ENCODE measurements at places on chromosomes 6 and 20.

GRCh38 chr6:35087361-35088280, 53.5 kb downstream of the TCP11 start:
- no peak for DNase-seq

GRCh38 chr6:6105472-6106036, 98.8 kb upstream of the NRN1 start:
- no peak for DNase-seq

DNA sequence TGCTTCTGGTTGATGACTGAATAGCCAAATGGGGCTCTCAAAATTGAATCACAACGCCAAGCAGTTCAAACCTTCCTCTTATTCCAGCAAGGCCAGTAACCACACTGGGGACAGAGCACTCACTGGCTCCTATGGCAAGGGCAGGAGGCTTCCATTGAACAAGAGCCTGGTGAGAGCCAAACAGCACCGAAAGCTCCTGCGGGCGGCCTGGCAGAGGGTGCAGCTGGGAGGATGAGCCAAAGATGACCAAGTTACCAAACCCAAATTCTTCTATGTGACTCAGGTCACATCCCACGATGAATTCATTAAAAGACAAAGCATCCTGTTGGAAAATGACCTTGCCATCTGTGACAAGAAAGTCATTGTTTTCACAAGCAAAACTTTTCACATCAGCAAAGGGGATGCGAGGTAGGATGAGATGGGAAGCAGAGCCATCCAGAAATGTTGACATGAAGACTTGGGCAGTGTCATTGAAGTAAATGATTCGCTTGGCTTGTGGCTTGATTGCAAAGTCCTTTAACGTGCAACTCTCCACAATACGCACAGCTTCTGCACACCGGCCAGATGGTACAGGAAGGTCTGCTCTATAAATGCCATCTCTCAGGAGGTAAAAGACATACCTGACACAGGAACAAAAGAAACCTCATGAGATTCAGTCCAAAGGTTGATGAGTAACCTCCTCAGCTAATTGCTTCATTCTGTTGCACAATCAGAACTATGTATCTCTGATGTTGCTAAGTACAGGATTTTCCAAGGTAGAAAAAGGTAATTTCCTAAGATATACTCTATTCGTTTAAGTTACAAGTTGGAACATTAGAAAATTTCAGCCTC, 36.3 kb downstream of the ROS1 start:
- DNase-seq = no peak

- no peak for DNase-seq
These were observed at the start of gene FNDC1 for GRCh38 chr6:159169193-159169555. Gene FNDC1 (plus strand): TSS chr6:159169400. CDS start chr6:159169597, 197 bp downstream.

- DNase-seq = no peak
These were observed 64.3 kb downstream of the ANKS1A start for GRCh38 chr6:34953061-34954025.

GRCh38 chr6:158816803-158817727, 2.1 kb downstream of the EZR start:
- peak; percentile 15 for DNase-seq

GRCh38 chr20:63846128-63846771, 15.0 kb upstream of the ABHD16B start:
- DNase-seq = no peak

DNA sequence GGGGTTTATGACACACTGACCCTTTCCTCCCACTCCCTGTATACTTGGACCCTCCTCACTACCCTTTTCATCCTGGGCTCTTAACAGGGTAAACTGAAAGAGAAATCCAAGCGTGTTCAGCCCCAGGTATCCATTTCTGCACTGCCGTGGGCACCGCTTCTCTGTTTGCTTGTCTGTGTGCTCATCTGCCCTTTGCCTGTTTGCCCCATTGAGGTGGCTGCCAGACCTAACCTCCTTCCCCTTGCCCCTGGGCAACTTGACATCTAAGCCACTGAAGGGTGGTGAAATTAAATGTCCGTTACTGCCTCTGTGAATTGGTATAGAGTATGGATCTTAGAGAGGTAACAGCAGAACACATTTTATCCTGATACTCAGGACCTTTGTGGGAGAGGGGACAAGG, 38.7 kb downstream of the ACSS2 start:
- no peak for DNase-seq

DNA sequence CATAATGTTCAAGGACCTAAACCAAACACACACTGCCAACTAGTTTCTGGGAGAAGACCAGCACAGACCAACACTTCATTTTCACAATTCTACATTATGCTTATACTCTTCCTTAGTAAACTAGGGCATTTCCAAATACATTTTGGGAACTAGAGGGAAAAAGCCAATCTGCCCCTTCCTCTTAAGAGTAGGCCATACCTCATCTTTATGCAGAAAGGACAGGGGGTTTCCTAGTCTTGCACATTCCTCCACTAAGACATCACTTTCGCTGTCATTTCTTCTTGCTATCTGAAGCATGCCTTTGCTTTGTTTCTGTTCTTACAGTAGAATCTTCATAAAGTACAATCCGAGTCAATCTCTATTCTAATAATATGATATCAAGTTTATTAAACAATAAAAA, 105.7 kb downstream of the SMLR1 start:
- DNase-seq = no peak

DNA sequence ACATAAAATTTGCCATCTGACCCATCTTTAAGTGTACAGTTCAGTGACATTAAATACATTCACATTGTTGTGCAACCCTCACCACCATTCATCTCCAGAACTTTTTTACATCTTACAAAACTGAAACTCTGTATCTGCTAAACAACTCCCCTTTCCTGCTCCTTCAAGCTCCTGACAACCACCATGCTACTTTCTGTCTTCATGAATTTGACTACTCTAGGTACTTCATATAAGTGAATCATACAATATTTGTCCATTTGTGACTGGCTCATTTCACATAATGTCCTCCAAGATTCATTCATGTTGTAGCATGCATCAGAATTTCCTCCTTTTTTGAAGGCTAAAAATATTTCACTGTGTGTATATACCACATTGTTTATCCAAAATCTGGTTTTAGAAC, 86.9 kb upstream of the SMLR1 start:
- DNase-seq = no peak

DNA sequence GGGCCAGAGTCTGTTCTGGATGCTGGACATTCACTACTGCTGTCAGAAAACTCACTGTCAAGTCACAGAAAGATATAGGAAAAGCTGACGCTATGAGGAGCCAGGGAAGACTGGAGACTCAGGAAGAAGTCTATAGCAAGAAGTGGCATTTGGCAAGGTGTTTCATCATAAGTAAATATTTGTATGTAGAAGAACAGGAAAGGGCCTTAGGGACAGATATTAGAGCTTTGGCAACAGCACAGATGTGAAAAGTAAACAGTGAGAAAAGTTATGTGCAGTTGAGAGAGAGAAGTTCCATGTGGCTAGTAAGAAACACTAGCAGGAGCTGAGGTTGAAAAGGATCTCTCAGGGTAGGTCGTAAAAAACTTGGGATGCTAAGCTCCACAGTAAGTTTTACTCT, 868.9 kb downstream of the PHF3 start:
- no peak for DNase-seq

- DNase-seq = no peak
These were observed 160.2 kb downstream of the BTBD3 start for GRCh38 chr20:12077875-12078274.

DNA sequence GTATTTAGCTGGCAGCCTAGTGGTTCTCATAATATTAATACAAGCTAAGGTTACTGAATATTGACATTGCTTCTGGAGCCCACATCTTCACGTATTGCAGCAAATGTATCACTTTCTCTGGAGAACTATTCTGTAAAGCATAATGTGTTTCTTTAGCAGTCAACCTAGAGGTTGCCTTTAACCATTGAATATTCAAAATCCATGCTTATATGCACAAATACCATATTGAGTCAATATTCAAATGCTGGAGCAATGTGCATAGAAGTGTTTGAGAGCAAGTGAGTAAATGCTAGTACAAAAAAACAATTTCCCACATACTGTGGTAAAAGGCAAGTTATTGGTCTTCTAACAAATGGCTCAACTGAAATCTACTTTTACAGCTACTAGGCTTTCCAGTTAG, 231.8 kb downstream of the TRDN start:
- no peak for DNase-seq

- DNase-seq = no peak
These were observed 21.9 kb upstream of the SCUBE3 start for GRCh38 chr6:35191889-35192288.

DNA sequence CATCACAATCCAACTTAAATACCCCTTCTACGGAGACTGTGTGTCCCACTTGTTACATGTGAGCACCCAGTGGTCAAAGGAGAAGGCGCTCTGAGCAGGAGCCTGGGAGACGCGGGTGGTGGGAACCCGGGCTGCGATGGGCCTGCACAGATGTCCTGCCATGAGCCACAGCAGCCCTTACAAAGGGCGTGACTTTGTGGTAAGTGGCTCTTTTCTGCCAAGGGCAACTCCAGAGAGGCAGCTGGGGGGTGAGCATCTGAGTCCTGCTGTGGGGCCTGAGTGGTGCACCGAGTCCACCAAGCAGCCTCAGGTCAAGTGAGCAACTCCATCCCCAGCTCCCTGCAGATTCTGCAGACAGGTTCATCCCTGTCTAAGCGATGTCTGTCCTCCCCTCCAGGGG, 33.6 kb upstream of the CST7 start:
- no peak for DNase-seq

- no peak for DNase-seq
These were observed 44.7 kb downstream of the VAPB start for GRCh38 chr20:58433759-58434158.

DNA sequence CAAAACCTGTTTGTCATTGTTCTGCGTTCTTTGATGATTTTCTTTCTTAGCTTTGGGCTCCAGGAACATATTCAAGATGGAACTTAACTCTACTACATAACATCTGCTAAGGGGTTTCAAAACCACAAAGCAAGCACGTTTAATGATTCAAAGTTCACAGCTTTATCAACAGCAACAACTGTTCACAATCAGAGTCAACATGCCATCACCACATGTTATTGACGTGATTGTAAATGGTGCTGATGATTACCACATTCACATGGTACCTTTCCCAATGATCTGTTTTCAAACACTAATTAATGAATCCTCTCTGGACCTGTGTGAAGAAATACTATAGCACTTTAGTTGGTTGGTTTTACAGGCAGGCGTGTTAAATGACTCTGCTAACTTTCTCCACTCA, 180.6 kb upstream of the CEP162 start:
- DNase-seq = no peak

GRCh38 chr6:12403947-12404647, 113.9 kb downstream of the EDN1 start:
- no peak for DNase-seq

- DNase-seq = no peak
These were observed 185.2 kb upstream of the EXOC2 start for GRCh38 chr6:878179-878578.

DNA sequence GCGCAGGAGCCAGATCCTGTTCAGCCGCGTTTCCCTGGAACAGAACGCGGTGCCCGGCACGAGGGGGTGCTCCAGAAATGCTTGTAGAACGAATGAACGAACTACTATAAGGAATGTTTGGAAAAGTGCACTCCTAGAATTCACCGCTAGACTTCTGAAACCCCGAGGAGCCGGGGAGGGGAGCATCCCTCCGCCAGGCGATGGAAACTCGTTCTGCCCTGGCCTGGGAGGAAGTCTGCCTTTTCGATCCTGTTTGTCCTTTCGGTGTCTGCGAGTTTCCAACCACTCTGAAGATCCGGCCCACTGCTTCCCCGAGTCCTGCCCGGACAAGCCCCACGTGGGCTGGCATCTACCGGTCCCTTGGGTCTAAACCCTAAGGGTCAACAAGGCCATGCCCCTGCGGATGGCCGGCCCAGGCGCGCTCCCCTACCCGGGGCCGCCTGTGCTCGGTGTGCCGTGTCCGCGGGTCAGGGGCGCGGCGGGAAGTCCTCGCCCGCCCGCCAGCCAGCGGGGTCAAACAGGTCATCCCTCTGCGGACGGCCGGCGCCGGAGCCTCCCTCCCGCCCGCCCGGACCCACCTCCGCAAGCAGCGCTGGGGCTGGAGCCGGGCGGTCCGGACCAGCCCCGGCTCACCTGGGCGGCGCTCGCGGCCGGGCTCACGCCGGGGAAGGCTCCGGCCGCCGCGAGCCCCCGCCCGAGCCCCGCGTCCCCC, 526 bp downstream of the SULF2 start:
- DNase-seq = peak; percentile 45

- no peak for DNase-seq
These were observed 105.4 kb upstream of the AFDN start for GRCh38 chr6:167721291-167721690.

DNA sequence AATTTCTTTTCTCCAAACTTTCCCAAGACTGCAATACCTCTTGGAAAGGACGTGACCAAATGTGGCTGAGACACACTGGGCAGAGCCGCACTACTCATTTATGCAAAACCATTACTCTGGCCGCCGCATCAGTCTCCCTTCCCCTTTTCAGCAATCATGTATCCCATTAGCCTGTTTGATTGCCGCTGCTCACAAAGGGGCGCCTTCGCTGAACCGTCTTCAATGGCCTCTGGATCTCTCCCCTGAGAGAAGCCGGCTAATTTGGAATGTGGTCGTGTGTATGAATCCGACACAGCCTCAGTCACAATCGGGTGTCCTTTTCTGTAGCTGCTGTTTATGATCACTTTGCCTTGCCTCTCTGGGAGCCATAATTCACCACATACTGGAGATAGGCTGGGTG, 361.1 kb downstream of the ZFAND3 start:
- no peak for DNase-seq

DNA sequence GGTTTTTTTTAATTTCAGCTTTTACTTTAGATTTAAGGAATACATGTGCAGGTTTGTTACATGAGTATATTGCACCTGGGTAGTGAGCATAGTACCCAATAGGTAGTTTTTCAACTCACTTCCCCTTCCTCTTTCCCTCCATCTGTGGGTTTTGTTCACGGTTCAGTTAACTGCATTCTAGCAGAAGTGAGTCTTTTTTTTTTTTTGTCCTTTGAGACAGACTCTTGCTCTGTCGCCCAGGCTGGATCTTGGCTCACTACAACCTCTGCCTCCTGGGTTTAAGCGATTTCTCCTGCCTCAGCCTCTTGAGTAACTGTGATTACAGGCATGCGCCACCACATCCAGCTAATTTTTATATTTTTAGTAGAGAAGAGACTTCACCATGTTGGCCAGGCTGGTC, 8.7 kb downstream of the UBR2 start:
- DNase-seq = no peak

GRCh38 chr6:132818404-132819359, 4.3 kb downstream of the RPS12 start:
- DNase-seq = no peak

DNA sequence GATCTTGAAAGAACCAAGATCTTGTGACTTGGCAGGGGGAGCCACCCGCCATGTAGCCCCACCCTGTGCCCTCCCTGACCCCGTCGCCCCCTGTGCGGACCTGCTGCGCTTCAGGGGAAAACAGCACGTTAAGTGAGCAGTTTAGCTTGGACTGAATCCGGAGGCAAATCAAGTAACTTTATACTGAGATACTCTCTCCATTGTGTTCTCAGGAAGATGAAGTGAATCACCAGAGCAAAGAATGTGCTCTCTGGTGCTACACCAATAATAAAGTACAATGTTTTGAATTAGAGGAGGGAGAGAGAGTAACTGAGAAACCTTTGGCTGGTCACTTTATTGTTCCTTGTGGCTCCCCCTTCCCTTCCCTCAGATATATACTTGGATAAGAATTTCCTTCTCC, 83.4 kb downstream of the TXNDC5 start:
- DNase-seq = no peak

- DNase-seq = no peak
These were observed 17.9 kb downstream of the EPB41L2 start for GRCh38 chr6:131045139-131045538.

All from NCI-H526 treated with DMSO at 0.1 percent for 48 hours (cell line).